ENCODE measurements at places on chromosomes 2 and 18. TPM values are rescaled to one million over a fixed set of nuclear protein-coding genes. Genes with fewer than 3 reads are reported as not detected.

DNA sequence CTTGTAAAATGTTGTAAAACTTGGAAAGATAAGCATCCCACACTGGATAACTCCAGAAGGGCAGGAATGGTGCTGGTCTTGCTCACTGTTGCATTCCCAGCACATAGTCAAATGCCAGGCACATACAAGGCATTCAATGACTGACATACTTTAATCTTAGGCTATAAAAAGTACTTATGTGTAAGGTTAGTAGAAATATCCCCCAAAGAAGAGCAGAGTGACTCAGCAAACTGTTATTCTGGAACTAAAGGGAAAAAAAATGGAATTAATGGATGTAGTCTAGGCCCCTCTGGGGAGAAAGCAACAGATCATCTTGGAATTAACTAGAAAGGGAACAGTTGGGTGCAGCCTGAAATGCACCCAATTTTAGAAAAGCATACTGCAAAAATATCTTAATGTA lies 9.0 kb downstream of the ZBTB14 start:
- H3K36me3 ChIP-seq: no peaks in the 10 kb centered on the region
- H3K4me3 ChIP-seq: no peak overlapping the region
- no peaks in the 10 kb centered on the region for H3K27me3 ChIP-seq
- H3K27ac ChIP-seq: no peak overlapping the region

The LIMS2 gene
- 6.5 TPM for polyA plus RNA-seq

- no peaks in the 10 kb centered on the region for H3K27me3 ChIP-seq
- no peaks in the 10 kb centered on the region for H3K36me3 ChIP-seq
- no peak for DNase-seq
- H3K27ac ChIP-seq: no peak overlapping the region
- H3K4me3 ChIP-seq: no peak overlapping the region
- no peaks in the 10 kb centered on the region for H3K4me1 ChIP-seq
Measured at GRCh38 chr2:154240921-154241379, 369.2 kb downstream of the GALNT13 start.

DNA sequence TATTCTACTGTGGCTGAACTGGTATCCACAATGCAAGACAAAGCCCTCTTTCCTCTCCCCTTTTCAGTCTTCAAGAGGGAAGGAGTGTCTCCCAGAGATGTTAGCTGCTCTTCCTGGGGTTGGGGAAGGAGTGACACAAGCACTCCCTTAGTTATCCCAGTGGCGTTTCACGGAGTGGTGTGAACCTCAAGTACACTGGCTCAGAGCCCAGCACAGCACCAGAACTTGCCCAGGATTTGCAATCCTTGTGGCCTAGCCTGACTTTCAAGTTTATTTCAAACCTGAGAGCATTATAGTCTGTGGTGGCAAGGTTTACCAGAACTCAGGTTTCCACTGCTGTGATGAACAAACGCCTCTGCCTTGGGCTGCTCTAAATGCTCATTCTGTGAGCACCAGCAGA lies 162.5 kb downstream of the CCDC102B start:
- DNase-seq: no peak
- no peaks in the 10 kb centered on the region for H3K4me1 ChIP-seq
- H3K4me3 ChIP-seq: no peak overlapping the region
- H3K27ac ChIP-seq: no peak overlapping the region
- no peaks in the 10 kb centered on the region for H3K36me3 ChIP-seq
- H3K27me3 ChIP-seq: no peaks in the 10 kb centered on the region

DNA sequence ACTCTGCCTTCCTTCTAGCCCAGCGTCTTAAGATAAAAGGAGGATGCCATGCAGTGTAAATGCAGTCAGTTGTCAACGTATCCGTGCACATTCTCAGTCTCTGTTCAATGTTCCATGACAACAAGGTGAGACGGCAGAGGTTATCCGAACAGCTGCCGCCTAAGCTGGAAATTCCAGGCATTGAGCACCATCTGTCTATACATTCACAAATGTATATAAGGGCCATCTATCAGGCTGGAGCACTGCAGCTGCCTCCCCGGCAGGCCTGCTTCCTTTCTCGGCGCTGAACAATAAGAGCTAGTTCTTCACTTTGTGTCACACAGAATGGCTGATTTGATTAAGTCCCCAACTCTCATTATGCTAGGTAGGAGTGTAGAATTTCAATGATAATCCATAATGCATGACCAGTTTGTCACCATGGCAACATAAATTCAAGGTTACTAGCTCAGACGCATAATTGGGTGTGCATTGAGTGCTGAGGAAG lies 282.2 kb upstream of the SOX11 start:
- H3K4me3 ChIP-seq: no peak overlapping the region
- H3K36me3 ChIP-seq: no peaks in the 10 kb centered on the region
- H3K27ac ChIP-seq: no peak overlapping the region
- no peaks in the 10 kb centered on the region for H3K4me1 ChIP-seq
- no peak for DNase-seq
- H3K27me3 ChIP-seq: no peaks in the 10 kb centered on the region

DNA sequence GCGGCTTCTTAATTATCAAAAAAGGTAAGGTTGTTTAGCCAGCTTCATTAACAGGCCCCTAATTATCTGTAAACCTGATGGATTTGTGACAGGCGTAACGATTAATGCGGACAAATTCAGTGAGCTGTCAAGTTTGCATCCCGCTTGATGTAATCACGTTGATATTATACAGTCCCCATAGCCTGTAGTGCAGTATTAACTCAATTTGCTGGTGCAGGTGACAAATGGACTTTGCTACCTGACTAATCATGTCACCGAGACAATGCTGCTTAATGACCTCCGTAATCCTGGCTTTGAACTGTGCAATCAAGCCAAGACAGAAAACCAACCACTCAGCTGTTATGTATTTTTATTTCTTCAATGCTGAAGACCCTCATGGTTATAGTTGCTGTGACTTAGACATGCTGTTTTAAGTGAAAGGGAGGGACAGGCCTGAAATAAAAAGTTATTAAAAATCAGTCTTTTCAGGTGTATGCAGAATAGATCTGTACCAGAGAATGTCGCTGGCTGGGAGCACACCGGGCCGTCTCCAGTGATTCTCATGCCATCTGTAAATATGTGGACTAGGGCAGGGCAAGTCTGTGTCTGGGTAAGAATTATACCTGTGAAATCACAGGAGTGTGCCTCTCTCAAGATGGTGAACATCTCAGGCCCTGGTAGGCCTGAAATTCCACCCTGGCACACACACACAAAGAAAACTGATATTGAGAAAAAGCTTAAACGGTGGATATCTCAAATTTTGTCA lies 4.3 kb downstream of the TSHZ1 start:
- H3K27ac ChIP-seq: peak overlapping the region; percentile 92
- peaks cover 2% of the 10 kb centered on the region for H3K36me3 ChIP-seq
- no peaks in the 10 kb centered on the region for H3K27me3 ChIP-seq
- peak; percentile 96 for DNase-seq

- no peak overlapping the region for H3K27ac ChIP-seq
- no peak overlapping the region for H3K4me3 ChIP-seq
- DNase-seq: no peak
Measured at GRCh38 chr18:58955001-58955400, 90.3 kb downstream of the ZNF532 start.

The STPG4 gene
- 0.12 TPM for polyA plus RNA-seq

Measured in small intestine (tissue), 16 donors.